NCI-H524 treated with DMSO at 0.1 percent for 48 hours (cell line): ENCODE measurements at places on chromosomes 16 and 17.

DNA sequence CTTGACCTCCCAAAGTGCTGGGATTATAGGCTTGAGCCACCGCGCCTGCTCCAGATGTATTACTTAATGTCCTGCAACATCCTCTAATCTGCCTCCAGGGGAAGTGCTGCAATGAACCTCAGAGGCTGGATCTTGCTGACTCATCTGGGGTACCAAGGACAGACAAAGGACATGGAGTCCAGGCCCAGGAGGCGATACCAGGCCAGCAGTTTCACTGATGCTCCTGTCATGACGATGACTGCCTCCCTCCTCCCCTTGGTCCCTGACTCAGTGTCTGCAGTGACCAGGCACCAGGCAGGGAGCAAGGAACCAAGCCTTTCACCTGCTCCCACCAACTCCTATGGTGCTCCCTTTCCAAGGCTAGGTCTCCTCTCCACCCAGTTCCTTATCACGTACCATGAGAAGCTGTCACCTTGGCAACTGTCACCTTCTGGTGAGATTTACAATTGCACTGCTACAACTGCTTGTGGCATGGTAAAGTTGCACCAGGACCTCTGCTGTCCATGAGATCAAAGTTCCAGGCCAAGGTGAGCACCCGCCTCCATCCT, 21.6 kb upstream of the PHOSPHO1 start:
- no peak for DNase-seq

- DNase-seq, result peak; percentile 45
Measured at GRCh38 chr17:81254955-81255717, 16.0 kb downstream of the NDUFAF8 start.

- DNase-seq, result no peak
Measured at GRCh38 chr16:568401-569258, 1.1 kb upstream of the PIGQ start.

GRCh38 chr17:49730078-49730784, 22.5 kb upstream of the SLC35B1 start:
- DNase-seq, result no peak

DNA sequence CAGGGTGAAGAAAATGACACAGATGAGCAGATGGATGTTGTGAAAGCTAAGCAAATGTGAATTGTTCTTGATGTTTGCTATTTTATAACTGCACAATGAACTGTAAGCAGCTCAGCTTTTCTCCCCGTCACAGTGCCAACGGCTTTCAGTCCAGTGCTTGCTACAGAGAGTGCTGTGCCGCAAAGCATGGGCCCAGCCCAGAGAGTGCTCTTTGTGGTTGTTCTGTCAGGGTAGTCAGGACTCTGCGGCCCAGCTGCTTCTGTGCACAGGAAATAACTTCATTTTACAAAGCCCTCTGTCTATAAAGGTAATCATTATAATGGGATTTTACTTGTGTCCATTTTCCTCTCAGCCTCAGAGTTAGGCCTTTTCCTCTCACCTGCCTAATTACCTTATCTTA, 39.1 kb downstream of the CDRT15 start:
- DNase-seq, result no peak

GRCh38 chr17:61458421-61459141, 6.4 kb downstream of the TBX4 start:
- DNase-seq, result no peak

GRCh38 chr16:84633622-84634021, 14.7 kb upstream of the KLHL36 start:
- DNase-seq, result no peak

GRCh38 chr17:57966875-57967274, 11.7 kb upstream of the CUEDC1 start:
- DNase-seq, result peak; percentile 38

GRCh38 chr16:50996830-50997186, 154.3 kb downstream of the SALL1 start:
- no peak for DNase-seq

GRCh38 chr16:56689171-56689570, 6.9 kb downstream of the MT1X start:
- no peak for DNase-seq

- DNase-seq, result no peak
Measured at GRCh38 chr17:56489980-56490379, 103.5 kb upstream of the NOG start.

DNA sequence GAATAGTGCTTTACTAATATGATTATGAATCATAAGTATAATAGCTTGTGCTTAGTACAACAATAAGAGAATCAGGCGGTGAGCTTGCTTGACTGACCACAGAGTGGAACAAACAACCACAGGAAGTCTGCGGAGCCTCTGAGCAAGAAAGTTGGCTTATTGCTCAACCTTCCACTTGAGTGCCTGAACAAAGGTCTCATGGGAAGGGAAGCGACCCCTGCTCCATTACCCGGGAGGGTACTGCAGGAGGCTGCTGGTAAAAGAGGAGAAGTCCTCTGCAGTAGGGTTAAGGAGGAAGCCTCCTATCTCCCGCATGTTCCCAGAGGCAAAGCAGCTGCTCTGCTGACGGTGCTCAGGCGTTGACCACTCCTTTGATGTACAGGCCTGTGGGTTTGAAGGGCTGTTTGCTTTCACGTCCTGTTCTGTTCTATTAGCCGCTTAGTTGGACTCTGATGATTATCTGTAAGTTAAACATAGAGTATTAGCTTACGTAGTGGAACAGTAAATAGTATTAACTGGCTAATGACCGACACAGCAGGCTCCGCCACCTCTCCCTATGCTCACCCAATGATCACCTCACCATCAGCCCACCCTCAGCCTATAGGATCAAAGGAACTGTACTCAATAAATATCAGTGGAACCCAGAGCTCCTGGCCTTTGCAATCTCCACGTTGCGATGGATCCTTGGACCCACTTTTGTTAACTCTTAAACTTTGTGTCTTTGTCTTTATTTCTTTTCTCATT, 17.5 kb downstream of the ALOX15B start:
- DNase-seq, result no peak

DNA sequence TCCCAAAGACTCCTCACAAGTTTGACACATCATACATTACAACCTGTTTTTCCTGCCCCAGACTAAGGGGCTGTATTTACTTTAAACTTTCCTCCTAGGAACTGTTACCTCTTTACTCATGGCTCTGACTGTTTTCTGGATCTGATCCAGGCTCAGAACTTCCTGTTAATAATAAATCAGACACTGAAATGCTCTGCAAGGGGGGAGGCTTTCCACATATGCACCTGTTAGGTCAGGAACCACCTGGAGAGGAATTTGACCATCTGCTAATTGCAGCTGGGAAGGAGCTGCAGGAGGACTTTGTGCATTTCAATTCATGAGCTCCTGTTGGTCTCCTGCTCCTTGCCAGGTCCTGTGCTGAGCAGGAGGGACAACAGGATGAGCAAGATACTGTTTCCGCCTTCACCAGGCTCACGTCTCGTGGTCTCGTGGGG, 476.9 kb upstream of the CDH5 start:
- DNase-seq, result peak; percentile 65

DNA sequence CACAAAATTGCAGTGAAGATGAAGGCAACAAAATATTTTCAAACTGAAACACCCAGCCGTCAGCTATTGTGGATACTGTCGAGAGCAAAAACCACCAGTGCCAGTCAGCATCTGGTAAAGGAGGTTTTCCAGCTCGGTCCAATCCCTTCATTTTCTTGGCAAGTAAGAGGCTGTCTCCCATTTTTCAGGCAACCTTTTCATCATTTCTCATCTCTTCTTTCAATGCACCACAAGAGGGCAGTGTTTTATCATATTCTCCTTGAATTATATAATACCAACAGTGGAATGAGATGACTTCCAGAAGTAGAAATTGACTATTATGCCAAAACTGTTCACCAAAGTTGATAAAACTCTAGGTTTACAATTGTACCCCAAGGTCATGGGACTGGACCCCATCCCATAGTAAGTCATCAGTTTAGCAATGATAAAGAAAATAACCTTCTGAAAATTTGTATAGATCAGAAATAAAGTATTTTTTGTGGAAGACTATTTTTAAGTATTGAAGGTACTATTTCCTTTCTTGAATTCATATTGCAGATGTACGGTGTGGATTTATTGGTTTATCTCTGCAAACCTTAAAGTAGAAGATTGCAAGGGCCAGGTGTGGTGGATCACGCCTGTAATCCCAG, 16.8 kb downstream of the NQO1 start:
- DNase-seq, result no peak

GRCh38 chr17:18981642-18982424, 22.7 kb downstream of the FAM83G start:
- DNase-seq, result no peak

DNA sequence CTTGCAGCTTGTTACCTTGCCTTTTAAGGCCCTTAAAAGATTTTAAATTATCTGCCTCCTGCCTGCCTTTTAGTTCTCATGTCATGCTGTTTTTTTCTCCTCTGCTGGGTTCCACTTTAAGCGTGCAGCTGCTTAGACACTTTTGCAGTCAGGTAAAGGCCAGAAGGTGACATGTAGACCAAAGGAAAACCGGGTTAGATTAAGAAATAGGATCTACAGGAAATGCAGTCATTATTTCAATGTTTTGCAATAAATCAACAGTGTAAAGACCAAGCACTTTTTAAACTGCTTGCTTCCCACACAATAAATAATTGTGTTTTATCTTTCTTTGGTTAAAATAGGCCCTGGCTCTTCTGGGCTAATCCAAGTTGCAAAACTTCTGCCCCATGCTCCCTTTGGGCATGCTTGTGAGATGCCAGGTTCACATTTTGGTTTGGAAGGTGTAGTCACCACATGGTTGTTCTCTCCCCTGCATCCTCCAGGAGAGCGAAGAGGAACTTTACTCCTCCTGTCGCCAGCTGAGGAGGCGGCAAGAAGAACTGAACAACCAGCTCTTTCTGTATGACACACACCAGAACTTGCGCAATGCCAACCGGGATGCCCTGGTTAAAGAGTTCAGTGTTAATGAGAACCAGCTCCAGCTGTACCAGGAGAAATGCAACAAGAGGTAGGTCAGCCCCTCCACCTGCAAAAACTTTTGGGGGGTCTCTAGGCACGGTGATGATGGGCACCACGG, 54.9 kb downstream of the SDR42E1 start:
- no peak for DNase-seq

DNA sequence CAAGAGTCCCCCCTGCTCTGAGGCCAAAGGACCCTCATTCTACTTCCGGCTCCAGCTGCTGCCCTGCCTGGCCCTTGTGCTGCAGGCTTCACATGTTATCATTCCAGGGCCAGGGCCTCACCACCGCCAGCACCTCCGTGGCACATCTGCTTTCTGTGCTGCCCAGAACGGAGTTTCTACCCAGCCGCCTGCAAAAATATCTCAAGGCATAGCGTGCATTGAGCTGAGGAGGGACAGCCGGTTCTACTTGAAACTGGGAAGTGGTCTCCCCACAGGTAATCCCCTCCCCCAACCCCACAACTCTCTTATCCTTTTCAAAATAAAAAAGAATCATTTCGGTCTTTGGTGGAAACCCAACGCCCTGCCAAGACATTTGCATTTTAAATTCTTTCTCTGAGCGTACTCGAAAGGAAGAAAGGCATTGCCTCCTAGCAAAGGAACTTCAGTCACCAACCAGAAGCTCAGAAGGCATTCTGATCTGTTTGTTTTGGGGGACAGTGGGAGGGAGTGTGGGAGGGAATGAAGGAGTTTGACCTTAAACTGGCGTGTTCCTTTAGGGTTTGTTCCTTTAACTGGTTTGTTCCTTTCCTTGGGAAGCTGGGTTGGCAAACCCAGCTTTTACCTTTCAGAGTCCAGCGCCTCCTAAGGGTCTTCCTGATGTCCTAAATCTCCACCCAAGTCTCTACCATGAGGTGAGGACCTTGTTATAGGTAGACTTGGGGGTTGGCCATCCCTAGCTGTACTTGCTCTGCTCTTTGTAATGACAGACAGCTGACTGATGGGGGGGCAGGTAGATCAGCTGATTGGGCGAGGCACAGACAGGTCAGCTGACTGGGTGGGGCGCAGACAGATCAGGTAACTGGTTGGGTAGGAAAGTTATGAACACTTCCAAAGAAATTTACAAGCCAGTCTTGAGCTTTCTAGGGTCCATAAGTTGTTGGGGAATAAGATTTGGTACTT, 33.4 kb upstream of the PIK3R6 start:
- DNase-seq, result no peak

- no peak for DNase-seq
Measured at GRCh38 chr17:27800522-27800921, at the start of gene NOS2. Gene NOS2 (minus strand): TSS chr17:27800529. CDS start chr17:27798809, 1,720 bp downstream.

DNA sequence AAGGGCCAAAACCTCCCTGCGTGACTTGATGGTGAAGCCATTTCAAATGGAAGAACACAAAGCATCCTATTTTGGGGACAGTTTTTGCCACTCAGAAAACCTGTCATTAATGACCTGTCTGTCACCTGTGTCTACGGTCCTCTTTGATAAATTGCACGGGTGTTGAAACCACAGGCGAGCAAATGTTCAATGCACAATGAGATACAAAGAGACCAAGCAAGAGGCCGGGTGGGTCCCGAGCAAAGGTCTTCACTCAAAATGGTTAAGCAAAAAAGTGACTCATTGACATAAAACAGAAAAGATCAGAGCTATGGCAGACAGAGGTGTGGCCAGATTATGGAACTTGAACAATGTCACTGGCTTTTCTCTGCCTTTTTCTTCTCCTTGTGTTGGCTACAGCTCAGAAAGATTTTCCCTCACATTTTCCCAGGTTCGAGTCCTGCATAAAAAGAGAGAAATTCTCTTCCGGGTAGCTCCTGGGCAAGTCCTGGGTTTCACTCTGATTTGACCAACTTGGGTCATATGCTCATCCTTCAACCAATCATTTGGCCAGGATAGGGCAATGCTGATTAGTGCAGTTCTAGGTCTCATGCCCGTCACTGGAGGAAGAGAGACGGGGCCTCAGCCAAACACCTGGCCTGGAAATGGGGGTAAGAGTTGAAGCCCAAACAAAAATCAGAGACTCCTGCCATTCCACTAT, 92.2 kb downstream of the CMC2 start:
- DNase-seq, result no peak

- DNase-seq, result no peak
Measured at GRCh38 chr16:7571366-7571765, 238.7 kb downstream of the RBFOX1 start.

GRCh38 chr17:70661342-70662222, 492.2 kb downstream of the KCNJ2 start:
- DNase-seq, result no peak

- no peak for DNase-seq
Measured at GRCh38 chr16:70608521-70608920, 37.8 kb upstream of the IL34 start.

- DNase-seq, result no peak
Measured at GRCh38 chr17:78332991-78333390, 26.9 kb downstream of the SOCS3 start.

- DNase-seq, result no peak
Measured at GRCh38 chr17:46730679-46731078, 87.8 kb downstream of the WNT3 start.

- DNase-seq, result no peak
Measured at GRCh38 chr17:22304667-22305303, 612.5 kb downstream of the KCNJ18 start.
